Activated CD8-positive, alpha-beta T cell treated with anti-CD3 and anti-CD28 coated beads, Interleukin-2, amount 10 ng/mL, durations not matched to agents 7 days and 5 days (primary cell): ENCODE measurements at places on chromosomes 5 and 9. TPM values are rescaled to one million over a fixed set of nuclear protein-coding genes. Genes with fewer than 3 reads are reported as not detected.

The CKMT2 gene
- total RNA-seq = not detected

The SPATA31D4 gene
- total RNA-seq = not detected

DNA sequence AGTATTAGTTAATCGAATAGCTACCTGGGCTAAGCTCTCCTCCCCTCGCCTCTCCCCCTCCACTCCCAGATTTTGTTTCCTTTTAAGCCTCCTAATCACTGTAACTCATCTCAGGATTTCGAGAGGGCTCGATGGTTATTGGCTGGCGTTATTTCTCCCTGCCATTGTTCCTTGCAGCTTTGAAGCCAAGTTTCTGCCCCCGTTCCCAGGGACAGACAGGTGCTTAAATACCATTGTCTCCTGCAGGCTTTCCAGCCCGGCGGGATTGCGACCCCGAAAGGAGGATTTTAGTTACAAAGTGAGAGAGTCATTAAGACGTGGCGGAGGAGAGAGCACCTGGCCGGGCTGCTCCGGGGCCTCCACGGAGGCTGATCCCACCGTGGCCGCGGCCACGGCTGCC is 46.2 kb downstream of the ASS1 start:
- DNase-seq = no peak

GRCh38 chr5:62385131-62385530 is 18.6 kb downstream of the DIMT1 start:
- DNase-seq = no peak

- no peak for DNase-seq
These were observed 256.4 kb downstream of the EBF1 start for GRCh38 chr5:158843305-158843704.

DNA sequence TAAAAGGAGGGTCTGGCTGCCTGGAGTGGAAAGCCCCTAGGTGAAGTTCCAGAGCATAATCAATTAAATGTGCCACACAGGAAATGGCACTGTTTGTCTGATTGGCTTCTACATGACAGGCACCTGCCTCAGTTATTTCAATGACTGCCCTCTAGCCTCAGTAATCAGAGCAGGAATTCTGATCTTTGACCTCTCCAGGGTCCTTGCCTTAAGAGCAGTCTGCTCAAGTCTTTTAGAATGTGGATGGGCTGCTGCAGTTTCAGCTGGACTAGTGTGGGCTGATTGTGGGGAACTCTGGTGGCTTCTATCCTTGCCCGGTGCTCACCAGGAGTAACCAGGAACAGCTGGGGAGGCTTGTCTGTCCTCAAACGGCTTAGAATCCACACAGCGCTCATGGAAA is 98.9 kb downstream of the LIX1 start:
- DNase-seq = no peak

DNA sequence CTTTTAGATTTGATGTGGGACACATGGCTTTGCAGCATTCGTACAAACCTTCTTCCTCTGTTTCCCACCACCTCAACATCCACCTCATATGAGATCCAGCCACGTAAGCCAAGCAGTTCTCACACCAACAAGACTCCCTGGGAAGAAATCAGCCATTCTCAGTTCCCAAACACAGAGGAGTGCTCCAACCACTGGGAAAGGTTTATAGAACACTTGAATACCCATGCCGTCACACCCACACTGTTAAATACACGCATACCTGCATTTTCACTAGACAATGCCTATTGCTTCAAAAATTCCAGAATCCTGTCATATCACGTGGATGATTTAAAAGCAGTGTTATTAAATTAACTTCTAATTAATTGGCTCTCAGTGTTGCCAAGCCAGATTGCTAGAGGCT is 347.3 kb downstream of the ENC1 start:
- no peak for DNase-seq

DNA sequence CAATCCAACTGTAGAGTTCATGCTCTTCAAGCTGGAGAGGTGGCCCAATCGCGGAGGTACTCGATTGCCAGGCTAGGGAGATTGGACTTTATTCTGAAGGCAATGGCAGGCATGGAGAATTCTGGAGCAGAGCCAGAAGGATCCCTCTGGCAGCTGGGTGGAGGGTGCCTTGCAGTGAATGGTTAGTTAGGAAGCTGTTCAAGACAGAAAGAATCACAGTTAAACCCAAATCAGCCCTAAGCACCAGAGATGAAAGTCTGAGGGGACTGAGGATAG is 182.4 kb downstream of the RGS3 start:
- DNase-seq = no peak

DNA sequence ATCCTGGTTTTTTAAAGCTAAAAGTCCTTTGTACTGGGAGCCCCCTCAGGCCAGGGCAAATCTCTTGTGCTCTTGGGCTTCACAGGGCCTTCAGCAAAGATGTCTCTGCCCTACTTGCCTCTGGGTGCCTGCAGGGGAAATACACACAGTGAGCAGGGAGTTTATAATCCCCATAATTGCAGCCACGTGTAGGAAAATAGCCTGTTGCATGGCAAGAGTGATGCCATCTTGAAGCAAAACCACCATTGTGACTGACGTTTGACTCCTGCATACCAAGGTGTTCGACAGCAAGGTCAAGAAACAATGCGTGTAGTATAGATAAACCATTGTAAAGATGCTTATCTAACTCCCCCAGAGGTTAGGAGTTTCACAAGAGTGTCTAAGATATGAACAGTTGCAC is 11.4 kb upstream of the IL3 start:
- DNase-seq = no peak

DNA sequence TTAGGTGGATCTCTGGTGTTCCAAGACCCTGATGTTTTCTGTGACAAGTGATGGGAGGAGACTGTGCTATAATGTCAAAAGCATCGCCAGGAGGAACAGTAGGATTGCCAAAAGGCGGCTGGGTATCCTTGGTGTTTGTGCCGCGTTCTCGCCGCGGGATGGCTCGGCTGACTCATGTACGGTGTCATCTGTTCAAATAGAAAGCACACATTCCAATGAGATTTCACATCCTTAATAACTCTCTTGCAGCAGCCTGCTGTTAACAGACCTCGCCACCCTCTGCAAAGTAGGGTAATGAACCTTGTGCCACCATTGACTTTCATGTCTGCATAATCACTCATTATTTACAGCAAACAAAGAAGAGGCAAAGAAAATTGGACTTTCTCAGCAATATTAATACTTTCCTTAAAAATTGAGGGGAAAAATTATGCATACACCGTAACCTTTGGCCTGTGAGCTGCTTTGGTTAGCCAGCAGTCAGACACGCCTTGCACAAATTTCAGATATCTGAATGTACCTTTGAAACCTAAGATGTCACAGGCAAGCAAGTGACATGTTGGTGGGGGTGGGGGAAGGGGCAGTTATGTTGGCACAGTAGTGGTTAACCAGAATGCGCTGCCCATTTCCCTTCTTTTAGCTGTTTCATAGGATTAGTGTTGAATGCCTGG is 289.4 kb downstream of the EFNA5 start:
- DNase-seq = no peak
